ENCODE measurements at places on chromosomes 5 and 9.
A peak's percentile ranks its signal among the peaks of the same experiment; 100 is the strongest.

DNA sequence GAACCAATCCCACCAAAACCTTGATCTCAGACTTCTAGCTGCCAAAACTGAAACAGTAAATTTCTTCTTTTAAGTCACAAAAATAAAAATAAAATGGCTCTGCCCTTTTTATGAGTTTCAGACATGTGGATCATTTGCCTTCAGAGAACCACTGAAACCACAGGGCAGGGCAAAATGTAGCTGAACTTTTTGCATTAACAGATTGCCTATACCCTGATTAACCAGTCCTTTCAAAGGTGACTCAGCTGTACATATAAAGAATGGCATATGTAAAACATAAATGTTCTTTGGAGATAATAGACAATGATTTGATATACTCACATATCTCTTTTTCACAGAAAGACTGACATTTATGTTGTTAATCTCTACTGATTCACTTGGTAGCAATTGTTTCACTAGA, 187.1 kb upstream of the GRIN3A start:
- no peak for DNase-seq

- no peak for DNase-seq
Measured at GRCh38 chr9:86287013-86287412, 4.7 kb upstream of the ISCA1 start.

- DNase-seq, result no peak
Measured at GRCh38 chr5:28403846-28404245, 1365.5 kb upstream of the CDH9 start.

GRCh38 chr9:125805057-125805456, 57.9 kb downstream of the PBX3 start:
- DNase-seq, result no peak

- peak; percentile 33 for DNase-seq
Measured at GRCh38 chr5:94968507-94969095, 316.3 kb downstream of the MCTP1 start.

DNA sequence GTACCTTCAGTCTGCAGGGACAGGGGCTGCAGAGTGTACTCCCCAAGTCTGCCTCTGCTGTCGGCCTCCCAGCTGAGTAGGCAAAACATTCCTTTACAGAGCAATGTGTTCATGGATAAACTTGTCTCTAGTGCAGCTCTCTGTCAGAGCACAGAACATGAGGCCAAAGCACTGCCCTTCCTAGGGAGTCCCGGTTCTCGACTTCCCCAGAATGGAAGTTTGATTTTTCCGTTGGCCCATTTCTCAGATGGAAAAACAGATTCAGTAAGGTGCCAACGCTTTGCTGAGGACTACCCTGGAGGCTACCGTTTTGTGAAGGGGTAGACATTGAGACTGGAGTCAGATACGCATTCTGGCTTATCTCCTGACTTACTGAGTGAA, 422 bp upstream of the TRIM32 start:
- DNase-seq, result no peak

DNA sequence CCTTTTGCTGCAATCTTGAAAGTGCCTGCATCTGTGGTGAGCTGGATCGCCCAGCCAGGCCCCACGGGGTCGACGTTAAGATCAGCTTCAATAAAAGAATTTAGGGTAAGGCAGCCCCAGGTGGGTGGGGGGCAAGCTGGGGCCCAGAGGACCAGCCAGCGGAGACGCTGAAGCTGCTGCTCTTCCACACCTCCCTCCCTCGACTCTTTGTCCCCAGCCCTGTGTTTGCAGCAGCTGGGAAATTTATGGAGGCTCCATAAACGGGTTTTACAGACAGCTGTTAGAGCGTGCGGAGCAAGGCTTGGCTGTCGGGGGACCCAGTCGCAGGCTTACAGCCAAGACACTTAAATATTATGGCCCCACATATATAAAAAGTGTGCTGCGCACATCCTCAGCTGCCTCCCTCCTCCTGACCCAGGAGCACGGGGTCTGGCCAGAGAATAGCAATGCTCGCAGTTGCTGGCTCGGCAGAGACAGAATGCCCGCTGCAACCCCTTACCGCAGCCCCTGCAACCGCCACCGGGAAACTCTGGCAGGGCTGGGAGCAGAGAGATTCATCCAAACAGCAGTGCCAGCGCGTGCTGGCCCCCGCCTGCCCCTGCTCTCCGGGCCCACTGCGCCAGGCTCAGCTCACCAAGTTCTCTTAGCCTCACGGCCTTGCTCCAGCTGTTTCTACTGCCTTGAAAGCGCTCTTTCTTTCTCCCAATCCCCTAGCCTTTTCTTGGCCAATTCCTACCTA, 28.4 kb upstream of the MVB12B start:
- no peak for DNase-seq

- DNase-seq, result no peak
Measured at GRCh38 chr5:164498438-164498837, 993.0 kb downstream of the MAT2B start.

GRCh38 chr5:180088561-180088960, 17.0 kb upstream of the RNF130 start:
- DNase-seq, result no peak

GRCh38 chr9:8374471-8374870, 574.9 kb upstream of the DMAC1 start:
- no peak for DNase-seq

DNA sequence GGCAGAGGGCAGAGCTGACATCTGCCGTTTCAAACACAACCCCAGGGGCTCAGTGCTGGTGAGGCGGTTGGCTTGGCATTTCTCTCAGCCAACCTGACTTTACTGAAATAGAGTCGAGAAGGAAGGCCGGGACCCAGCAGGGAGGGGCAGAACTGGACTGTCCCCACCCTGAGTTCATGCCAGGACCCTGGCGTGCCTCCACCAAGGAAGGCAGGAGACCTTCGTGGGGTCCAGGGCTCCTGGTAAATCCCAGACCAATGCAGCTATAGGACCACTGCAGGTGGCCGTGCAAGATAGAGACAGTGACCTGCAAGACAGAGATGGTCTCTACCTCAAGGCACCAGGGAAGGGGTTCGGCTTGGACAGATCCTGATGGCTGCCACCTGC, 132.9 kb downstream of the ROR2 start:
- no peak for DNase-seq

- DNase-seq, result no peak
Measured at GRCh38 chr9:129897263-129897662, 62.0 kb downstream of the USP20 start.

GRCh38 chr5:177598477-177598876, 1.5 kb upstream of the B4GALT7 start:
- DNase-seq, result no peak

DNA sequence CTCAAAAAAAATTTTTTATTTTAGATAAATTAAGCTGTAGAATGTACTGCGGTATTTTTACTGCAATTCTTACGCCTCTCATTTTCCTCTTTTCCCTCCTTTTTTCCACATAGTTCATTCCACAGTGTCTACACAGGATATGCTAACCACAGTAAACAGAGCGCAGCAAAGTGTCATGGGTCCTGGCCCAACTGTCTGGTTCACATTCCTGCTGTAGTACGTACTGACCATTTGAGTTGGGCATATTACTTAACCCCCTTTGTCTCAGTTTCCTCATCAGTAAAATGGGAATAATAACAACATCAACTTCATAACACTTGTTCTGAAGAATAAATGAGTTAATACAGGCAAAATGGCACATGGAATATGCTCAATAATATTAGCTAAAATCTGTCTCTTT, 41.6 kb downstream of the SLC44A1 start:
- DNase-seq, result no peak

DNA sequence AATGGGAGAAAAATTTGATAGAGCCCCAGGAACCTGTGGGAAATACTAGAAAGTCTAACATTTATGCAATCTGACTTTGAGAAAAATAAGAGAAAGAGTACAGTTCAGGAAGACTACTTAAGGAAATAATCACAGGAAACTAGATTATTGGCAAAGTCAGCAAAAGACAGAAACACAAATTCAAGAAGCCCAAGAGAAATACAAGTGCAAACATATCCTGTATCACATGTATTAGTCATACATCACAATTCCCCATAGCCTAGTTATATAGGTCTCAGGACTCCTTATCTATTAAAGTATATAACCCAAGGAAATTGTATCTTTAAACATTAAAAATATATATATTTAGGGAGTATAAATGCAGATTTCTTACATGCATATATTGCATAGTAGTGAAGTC, 100.8 kb downstream of the HOMER1 start:
- no peak for DNase-seq

GRCh38 chr9:121153642-121154041, 48.0 kb downstream of the RAB14 start:
- no peak for DNase-seq

GRCh38 chr5:143161885-143162540, 241.5 kb downstream of the NR3C1 start:
- DNase-seq, result no peak

- DNase-seq, result peak; percentile 2
Measured at GRCh38 chr5:25544652-25545249, 900.0 kb upstream of the CDH10 start.

DNA sequence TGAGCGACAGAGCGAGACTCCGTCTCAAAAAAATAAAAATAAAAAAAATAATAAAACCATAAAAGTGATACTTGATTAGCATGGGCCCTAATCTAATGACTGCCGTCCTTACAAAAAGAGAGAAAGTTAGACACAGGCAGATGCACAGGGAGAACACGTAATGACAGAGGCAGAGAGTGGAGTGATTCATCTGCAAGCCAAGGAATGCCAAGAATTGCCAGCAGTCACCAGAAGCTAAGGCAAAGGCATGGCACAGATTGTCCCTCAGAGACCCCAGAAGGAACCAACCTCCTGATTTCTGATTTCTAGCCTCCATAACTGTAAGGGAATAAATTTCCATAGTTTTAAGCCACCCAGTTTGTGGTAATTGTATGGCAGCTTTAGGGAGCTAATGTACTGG, 79.6 kb upstream of the FREM1 start:
- no peak for DNase-seq

- no peak for DNase-seq
Measured at GRCh38 chr5:139410993-139411828, 7.3 kb upstream of the SPATA24 start.

- DNase-seq, result no peak
Measured at GRCh38 chr5:135276151-135276550, 122.9 kb downstream of the MACROH2A1 start.

DNA sequence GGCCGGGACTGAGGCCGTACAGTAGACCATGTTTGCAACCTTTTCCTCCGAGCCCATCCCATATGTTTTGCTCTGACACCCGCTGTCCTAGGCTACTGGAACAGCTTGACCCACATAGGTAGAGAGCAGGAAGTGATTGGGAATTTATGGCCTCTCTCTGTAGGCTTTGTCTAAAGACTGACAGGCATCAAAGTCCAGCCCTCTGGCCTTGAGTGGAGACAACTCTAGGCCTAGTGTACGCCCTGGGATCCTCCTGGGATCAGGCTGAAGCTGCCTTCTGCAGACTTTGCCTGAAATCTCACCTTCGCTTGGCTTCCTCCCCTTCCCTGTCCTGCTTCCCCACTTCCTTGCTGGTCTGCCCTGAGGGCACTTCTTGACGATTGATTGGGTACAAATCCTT, 13.6 kb upstream of the AKNA start:
- no peak for DNase-seq

DNA sequence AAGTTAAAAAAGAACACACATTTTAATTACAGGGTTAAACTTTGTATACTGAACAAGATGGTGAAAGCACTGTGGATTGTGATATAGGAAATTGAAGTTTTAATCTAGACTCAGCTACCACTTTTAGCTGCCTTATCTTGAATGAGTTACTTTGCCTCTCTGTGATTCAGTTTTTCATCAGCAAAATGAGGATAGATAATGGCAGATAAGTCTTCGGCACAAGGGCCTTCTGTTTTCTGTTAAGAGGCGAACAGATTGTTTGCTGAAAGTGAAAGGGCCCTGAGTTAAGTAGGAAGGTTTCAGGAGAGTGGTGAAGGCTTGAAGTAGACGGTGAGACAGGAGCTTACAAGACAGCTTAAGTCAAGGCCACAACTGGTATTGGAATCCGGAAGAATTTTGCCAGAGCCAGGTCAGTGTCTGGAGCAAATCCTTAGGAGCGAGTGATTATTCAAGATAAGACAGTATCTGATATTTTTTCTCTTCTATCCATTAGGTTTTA, 7.8 kb downstream of the RARS1 start:
- no peak for DNase-seq

GRCh38 chr5:30878296-30878695, 315.2 kb upstream of the CDH6 start:
- no peak for DNase-seq

GRCh38 chr9:5851445-5851844, 18.5 kb upstream of the ERMP1 start:
- DNase-seq, result peak; percentile 78

DNA sequence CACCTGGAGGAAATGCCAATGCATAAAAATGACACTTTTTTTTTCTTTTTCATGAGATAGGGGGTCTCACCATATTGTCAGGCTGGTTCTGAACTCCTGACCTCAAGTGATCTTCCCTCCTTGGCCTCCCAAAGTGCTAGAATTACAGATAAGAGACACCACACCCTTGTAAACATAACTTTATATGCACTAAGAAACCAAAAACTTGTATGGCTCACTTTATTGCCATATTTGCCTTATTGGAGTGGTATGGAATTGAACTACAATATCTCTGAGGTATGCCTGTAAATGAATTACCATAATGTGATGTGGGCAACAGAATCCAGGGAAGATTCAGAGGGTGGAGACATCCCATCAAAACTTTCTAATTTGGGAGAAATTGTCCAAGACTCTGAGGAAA, 113.9 kb downstream of the UGCG start:
- no peak for DNase-seq

DNA sequence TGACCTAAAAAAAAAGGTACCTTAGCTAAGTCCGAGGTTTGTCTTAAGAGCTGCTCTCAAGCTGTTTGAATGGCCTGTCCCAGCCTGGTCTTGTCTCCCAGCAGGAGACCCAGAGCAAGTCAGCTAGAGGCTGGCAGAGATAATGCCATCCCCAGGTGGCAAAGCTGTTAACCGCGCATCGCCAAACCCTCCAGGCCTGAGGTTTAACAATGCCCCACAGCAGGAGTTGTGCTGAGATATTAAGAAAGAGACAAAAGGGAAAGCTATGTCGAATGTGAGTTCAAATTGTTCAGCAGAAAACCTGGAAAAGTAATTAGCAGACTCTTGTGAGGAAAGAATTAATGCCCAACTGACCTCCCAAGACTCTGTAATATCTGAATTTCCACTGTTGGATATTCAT, 187.1 kb downstream of the FSTL4 start:
- no peak for DNase-seq

DNA sequence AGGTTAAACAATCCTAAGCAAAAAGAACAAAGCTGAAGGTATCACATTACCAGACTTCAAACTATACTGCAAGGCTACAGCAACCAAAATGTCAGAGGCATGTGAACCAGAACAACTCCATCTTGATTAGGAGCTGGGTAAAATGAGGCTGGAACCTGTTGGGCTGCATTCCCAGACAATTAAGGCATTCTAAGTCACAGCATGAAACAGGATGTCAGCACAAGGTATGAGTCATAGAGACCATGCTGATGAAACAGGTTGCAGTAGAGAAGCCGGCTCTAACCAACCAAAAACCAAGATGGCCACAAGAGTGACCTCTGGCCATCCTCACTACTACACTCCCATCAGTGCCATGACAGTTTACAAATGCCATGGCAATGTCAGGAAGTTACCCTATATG, 252.0 kb downstream of the RASEF start:
- no peak for DNase-seq
